ENCODE measurements at places on chromosomes 1 and 21.

GRCh38 chr1:54350360-54350759, 55.8 kb downstream of the SSBP3 start:
- DNase-seq = no peak

GRCh38 chr1:41765152-41765551, 153.6 kb downstream of the HIVEP3 start:
- DNase-seq = no peak

GRCh38 chr1:213014642-213015041, 1.0 kb downstream of the ANGEL2 start:
- no peak for DNase-seq

DNA sequence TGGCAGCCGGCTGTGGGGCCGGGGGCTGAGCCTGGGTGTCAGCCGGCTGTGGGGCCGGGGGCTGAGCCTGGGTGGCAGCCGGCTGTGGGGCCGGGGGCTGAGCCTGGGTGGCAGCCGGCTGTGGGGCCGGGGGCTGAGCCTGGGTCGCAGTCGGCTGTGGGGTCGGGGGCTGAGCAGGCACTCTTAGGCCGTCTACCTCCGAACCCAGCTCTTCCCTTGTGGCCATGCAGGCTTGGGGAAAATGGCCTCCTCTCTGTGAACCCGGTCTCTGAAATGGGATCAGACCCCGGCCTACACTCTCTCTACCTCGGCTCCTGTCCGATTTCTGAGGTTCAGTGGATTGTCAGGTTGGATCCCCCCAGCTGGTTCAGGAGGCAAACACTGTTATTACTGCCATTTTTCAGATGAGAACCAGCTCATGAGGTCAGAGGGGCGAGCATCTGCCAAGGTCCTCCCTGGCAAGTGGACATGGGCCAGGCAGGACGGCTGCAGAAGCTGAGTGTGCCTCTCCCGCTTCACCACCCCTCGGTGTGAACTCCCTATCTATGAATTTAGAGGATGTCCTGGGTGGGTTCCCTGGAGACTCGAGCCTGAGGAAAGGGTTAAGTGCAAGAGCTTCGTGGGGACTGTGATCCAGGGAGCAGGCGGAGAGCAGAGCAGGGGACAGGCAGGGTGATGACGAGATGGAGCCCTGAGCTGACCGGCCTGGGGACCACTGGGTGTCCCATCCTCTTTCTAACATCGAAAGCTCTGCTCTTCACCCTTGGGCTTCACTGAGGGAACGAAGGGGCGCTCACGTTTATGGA, 10.9 kb upstream of the COL18A1 start:
- DNase-seq = no peak

GRCh38 chr1:119964673-119965363, 68.5 kb upstream of the ADAM30 start:
- no peak for DNase-seq

- no peak for DNase-seq
Observed at GRCh38 chr1:17053086-17053684, 647 bp downstream of the SDHB start.

DNA sequence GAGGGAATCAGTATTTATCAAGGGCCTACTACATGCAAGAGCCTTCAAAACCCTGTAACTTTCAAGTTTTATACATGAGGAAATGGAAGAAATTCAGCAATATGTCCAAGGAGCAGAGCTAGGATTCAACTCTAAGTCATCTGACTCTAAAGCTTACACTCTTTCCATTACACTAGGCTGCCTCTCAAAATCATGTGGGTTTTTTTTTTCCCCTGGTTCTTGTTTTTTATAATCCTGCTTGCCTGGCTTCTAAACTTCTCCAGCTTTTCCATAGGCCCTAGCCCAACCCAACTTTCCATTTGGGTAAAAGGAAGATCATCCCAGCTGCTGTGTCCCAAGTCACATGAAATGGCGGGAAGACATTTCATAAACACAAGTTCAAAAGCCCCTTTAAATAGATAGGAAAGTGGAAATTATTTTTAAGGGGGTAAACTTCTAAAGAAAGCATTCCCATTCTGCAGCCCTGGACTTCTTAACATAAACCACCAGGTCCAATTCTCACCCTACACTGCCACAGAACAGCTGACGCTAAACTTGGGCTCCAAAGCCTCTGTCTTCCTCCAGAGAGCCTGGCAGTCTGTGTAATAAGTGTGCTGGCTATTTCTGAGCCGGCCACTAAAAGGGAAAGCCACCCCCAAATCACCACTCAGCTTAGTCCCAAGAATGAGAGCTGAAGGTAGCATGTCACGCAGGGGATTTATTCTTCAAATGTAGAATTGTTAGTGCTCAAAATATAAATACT, 46.9 kb downstream of the ITPKB start:
- DNase-seq = no peak

DNA sequence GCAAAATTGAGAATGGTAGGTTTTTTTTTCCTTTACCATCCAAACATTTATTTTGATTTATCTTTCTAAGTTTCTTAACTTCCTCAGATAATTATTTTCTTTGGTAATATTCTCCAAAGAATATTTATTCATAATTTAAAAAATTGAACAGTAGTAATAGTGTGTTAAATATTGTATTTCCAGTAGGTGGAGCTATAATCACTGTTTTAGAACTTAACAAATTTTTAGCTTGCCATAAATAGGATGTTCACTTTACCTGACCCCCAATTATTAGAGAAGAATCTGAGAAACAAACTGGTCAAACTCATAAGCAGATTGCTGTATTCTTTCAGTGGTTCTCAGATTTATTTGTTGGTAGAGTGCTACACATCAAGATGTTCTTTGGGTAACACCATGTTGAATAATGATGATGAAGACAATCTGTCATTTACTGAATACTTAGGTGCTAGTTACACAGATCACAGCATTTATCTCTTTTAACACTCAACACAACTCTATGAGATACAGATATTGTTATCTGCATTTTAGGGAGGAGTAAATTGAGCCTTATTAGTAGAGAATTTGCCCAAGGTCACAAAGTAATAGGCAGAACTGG, 82.4 kb upstream of the GPR88 start:
- no peak for DNase-seq

DNA sequence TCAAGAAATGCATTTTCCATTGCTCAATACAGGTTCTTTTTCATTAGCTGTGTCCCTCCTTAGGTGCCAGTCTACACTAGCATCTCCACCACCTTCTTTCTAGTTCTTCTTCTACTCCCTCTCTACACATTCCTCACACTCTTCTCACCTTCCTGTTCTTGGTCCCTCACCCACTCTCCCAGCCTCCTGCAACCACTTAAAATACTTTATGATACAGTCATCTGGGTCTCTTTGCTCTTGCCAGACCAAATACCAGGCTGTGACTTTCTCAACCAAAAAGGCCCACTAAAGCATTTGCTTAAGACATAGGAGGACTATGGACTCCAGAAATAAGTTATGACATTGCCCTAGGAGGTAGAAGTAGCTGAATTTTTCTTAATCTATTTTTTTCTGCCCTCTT, 35.1 kb downstream of the PIGM start:
- DNase-seq = no peak

DNA sequence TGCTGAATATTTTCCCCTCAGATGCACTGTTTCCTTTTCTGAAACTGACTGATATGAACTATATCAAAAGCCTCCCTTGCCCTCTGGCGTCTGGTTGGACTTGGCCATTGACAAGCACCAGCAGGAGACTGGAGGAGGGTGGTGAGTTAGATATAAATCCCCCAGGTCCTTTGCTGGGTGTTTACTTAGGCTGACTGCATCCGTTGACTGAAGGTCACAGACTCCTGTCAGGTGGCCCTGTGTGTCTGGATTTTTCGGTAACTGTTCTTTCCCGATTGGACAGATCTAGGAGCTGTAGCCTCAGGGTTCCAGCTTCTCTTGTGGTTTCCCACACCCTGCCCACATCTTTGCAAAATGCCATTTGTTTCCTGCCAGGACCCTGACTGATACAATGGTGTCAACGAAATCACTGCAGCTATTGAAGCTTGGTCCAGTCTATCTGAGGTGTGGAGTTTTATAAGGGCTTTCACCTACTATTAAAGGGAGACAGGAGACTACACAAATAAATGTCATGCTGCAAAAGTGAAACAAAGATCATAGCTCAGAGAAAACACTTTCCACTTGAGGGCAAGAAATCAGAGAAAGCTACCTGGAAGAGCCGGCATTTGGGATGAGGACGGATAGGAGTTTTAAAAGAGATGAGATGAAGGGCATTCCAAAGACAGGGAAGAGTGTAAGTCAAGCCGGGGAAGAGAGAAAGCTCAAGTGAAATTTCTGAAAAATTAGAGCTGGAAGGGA, 1.5 kb upstream of the MAGI3 start:
- DNase-seq = peak; percentile 78

DNA sequence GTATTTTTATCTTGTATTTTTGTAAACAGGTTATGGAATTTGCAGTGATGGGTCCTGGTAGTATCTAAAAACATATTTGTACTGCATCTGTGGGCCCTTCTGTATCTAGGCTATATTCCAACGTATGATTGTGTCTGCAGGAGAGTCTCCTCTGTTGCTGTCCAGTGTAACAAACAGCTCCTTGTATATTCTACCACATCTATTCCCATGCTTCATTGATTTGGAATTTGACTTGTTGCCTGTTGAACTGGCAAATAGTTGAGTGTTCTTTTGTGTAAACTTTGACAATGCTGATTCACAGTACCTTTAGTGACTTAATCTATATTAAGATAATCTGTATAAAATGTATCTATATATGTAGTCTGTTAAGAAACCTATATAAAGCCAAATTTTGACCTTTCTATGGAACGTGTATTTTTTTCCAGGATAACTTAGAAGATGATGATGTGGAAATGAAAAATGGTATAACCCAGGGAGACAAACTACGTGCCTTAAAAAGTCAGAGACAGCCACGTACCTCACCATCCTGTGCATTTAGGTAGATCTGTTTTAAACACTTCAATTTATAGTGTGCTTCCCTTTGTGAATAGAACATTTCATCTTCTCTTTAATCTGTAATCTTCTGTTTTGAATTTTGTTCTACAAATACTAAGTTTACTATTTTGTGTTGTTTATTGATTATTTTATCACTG, 43.4 kb upstream of the GPR88 start:
- no peak for DNase-seq

DNA sequence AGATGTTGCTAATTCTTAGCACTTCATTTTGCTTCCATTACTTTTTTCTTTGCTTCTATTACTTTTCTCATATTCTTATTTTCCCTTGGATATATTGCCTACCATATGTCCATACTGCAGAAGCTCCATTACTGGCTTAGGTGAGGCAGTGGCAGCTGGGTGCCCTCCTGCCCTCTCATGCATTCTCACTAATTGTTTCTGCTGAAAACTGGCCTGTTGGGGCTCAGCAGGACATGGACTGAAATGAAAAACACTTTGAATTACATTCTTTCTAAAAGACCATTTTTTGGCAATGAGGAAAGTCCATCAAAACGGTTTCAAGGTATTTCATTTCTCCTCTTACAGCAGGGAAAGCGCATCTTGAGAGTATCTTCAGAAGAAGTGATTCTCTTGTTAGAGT, 122.9 kb downstream of the MAST2 start:
- DNase-seq = no peak

GRCh38 chr1:92165389-92165788, 52.3 kb upstream of the C1orf146 start:
- no peak for DNase-seq

- no peak for DNase-seq
Observed at GRCh38 chr1:12654004-12654567, 10.2 kb downstream of the AADACL4 start.

DNA sequence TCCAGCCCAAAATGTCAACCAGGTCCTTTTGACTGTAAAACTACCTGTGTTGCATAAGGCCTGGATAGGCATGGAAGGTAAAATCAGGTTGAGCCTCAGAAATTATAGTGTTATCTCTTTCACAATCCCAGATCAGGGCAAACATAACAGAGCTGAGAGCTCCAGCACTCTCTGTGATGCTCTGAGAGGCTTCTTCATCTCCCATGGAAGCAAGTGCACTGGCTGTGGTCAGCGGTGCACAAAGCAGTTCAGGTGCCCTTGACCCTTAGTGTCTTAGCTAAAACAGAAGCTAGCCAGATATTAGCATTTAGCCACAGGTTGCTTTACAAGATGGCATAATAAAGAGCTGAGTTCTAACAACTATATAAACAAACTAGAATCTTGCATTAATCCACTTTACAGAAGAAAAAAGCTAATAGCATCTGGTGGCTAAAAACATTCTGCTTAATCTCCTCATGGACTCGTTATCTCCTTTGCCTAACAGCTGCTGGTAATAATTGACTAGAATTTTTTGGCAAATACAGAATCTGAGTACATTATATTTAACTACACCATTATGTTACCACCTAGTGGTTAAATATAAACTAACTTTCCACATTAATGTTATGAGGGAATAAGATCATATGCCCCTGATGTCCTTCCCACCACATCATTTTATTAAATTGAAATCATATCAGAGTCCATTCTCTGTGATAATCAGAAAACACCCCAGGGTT, 25.6 kb upstream of the POGK start:
- no peak for DNase-seq

DNA sequence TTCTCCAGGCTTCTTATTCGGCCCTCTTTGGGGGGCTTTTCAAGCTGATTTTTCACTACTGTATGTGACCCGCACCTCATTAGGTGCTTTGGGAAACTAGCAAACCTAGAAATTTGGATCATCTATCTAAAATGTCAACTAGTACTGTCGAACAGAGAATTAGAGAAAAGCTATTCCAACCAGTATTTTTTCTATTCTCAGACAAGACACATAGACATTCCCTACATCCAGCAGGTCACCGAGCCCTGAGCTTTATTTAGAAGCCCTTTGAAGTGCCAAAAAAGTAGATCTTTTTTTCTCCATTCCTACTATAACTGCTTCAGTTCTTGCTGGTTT, 310 bp upstream of the SSR2 start:
- no peak for DNase-seq

DNA sequence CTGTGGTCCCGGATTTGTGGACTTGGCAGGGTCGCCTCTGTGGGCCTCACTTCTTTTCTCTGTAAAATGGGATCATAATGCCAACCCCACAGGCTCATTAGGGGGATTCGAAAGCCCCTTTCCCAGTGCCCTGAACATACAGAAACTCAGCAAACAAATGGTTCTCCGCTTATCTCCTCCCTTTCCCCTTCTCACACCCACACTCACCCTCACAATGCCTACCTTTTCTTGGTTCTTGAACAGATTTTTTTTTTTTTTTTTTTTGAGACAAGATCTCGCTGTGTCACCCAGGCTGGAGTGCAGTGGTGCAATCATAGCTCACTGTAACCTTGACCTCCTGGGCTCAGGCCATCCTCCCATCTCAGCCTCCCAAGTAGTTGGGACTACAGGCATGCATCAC, 175.7 kb downstream of the KAZN start:
- DNase-seq = no peak

DNA sequence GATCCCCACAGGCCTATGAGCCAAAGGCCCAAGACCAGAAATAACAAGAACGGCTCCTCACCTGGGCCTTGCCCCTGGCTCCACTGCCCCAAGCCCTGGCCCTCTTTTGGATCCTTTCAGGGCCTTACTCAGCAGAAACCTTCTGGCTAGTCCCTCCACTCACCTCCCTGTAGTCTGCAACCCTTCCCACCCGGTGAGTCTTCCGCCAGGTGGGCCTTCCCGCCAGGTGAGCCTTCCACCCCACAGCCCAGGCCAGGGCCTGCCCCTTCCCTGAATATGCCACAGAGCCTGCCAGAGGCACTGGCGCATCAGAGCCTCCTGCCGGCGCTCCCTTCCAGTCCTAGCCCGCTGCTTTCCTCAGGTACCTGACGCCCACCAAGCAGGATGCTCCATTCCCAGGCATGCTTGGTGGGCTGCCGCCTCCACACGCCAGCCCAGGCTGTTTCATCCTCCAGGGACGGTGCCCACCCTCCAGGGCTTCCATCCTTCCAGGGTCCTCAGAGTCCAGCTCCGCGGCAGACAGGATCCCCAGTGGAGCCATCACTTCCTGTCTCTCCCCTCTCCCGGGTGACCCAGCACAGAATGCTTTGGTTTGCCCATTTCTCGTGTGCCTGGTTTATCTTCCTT, 20.9 kb downstream of the LHX4 start:
- no peak for DNase-seq

Data from SK-N-DZ (cell line).